Non-pigmented ciliary epithelial cell (primary cell): ENCODE measurements at places on chromosomes 3 and 15.

GRCh38 chr3:169871129-169871886, 1.6 kb upstream of the LRRC31 start:
- no peak for DNase-seq

DNA sequence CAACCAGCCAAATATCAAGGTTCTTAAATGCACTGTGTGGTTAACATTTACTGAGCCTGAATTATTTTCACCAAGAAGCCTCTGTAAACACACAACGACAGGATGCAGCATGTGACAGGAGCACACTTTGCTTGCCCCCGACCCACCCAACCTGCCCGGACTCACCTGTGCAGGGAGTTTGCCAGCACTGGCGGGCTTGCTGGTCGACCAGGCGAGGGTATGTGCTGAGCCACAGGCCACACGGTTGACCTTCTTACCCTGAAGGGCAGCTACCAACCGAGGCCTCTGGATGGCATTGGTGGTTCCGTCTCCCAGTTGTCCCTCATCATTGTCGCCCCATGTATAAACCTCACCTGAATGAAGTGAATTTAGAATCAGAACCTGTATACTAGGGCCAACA, 25.7 kb upstream of the OCA2 start:
- DNase-seq = no peak

GRCh38 chr15:68417051-68417450, 14.9 kb downstream of the ITGA11 start:
- no peak for DNase-seq

DNA sequence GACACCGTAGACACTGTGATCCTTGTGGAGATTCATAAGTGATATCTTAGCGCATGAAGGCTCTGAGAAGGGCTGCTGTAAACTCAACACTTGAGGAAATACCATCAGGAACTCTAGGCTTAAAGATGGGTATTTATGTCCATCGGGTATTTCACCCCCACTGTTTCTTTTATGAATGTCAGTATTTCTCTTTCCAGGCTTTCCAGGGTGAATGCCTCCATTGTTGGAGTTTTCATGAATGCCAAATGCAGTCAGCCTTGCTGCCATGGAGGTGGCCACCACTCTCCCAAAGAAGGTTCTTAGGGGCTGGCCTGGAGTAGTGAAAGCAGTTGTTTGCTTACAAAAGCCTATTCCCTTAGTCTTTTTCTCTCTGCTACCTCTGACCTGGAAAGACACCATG, 259.2 kb downstream of the SLCO3A1 start:
- DNase-seq = no peak

DNA sequence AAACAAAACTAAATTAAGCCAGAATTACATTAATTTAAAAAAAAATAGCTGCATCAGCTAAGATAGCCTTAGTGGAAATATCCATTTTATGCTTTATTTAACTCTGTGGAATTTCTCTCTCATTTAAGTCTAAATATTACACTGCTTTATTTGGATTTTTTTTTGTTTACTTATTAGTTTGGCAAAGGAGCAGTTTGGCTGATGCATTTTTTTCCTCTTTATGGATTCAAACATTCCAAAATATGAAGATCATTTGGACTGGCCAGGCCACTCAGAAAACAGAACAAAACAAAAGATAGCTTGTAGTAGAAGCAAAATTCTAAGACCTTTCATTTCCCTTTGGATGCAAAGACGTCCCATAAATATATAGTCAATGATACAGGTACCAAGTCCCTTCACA, 707.3 kb upstream of the UBE2E2 start:
- DNase-seq = no peak

- no peak for DNase-seq
Measured at GRCh38 chr15:42675021-42675420, 61.9 kb downstream of the CDAN1 start.

DNA sequence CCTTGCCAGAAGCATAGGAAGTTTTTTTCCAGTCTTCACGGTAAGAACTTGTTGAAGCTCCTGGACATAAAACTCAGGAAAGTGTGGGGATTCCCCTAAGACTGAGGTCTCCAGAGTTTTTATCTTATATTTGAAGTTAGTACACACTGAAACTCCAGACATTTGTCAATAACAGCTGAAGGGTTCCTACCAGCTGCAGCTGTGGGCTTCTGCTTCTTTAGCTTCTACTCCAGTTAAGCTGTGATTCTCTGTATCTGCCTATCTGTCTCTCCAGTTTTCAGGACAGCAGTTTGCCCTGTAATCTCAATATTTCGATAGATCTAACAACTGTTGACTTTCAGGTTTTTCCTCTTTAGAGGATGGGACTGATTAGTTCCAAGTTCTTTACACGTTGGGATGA, 966.0 kb upstream of the SEMA6D start:
- no peak for DNase-seq

- no peak for DNase-seq
Measured at GRCh38 chr15:58064082-58064979, 1.2 kb downstream of the ALDH1A2 start.

DNA sequence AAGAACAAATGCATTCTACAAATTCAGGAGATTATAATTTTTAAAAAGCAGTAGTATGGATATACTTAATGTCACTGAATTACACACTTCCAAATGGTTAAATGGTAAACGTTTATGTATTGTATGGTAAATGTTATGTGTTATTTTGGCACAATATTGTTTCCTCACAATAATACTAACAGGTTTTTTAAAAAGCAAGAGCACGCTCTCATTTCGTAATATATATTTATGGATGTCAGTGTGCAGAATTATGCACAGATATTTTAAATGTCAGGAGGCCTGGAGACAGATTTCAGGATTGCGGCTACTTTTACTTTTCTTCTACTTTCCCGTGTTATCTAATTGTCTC, 533 bp downstream of the ZNF445 start:
- DNase-seq = no peak

- no peak for DNase-seq
Measured at GRCh38 chr3:44248152-44248551, 6.5 kb downstream of the TOPAZ1 start.

DNA sequence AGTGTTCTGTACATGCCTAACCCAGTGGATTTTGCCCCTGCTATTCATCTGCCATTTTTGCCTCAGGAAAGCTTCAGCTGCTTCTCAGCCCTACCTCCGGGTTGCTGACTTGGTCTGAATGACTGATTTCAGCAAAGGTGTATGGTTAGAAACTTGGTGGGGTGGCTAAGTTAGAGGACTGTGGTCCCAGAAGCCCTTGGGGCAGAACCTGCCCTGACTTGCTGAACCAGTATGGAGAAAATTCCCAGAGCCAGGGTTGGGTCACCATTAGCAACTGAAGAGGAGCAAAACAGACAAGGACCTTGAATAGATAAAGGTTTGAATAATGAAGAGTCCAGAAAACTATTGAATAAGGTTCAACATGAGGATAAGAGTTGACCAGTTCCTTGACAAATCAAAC, 6.1 kb upstream of the WWTR1 start:
- no peak for DNase-seq

DNA sequence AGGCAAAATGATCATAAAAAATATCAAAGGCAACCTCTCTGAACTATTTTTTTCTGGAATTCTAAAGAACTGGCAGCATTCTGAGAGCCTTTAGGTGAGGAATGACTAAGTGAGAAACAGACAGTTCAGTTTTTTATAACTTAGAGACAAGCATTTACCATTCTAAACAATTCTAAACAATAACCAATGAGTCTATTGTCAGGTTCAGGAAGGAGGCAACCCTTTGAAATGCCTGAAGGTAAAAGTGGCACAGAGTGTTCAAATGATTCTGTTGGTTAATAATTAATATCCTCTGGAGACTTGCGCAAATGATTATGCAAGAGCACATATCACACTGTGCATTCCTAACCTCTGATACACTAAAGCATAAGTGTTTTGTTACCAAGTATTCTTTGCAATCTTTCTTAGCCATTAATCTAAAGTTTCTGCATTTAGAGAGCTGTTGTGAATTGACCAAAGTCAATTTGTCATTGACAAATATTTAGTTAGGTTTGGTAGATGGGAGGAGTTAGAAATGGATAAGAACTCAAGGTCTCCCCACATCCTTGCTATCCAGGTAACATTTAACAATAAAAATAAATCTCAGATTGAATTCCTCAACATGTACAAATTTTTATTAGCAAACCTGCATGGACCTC, 9.2 kb upstream of the TGFBR2 start:
- DNase-seq = peak; percentile 77
